Stimulated activated CD4-positive, alpha-beta T cell treated with anti-CD3 and anti-CD28 coated beads, TNF-alpha, amount 100 ng/mL, for 1 hour (primary cell): ENCODE measurements at places on chromosomes 2 and 18.

- DNase-seq: no peak
Observed at GRCh38 chr2:80151651-80152050, 152.9 kb downstream of the LRRTM1 start.

DNA sequence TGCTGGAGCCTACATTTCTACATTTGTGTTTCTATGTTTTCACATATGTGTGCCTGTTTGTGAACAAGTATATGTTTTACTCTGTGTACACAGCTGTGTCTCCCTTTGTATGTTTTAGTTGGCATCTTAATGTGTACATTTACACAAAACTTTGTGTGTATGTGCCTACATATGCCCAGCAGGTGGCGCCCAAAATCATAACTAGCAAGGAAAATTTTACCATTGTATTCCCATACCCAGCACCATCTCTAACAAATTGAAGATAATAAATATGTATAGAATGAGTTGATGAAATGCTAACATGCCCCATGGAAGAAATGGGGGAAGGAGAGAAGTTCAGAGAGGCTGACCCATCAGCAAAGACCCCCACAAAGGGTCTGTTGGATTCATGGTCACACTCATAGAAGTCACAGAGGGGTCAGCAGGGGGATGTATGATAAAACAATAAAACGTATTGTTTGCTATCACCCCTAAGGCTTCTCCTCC lies 48.1 kb downstream of the PKDCC start:
- DNase-seq: peak; percentile 65

GRCh38 chr2:172972005-172972619 lies 103.5 kb upstream of the MAP3K20 start:
- no peak for DNase-seq

- DNase-seq: no peak
Observed at GRCh38 chr2:37589298-37589697, 82.1 kb downstream of the CDC42EP3 start.

DNA sequence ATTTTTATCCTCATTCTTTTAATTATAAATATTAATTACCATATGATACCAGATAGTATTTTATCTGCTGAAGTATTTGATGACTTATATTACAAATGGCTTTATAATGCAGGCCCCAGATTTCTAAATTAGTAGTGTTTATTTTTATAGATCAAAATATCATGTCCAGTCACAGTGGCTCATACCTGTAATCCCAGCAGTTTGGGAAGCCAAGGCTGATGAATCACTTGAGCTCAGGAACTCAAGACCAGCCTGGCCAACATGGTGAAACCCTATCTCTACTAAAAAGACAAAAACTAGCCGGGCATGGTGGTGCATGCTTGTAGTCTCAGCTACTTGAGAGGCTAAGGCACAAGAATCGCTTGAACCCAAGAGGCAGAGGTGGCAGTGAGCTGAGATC lies 100.1 kb upstream of the ARHGAP15 start:
- DNase-seq: no peak

GRCh38 chr2:39124746-39125057 lies 3.9 kb upstream of the SOS1 start:
- no peak for DNase-seq
